ENCODE measurements at places on chromosomes 1 and 21. TPM values are rescaled to one million over a fixed set of nuclear protein-coding genes. Genes with fewer than 3 reads are reported as not detected.

Gene SV2A
- total RNA-seq: 0.17 TPM

Gene SLC1A7
- not detected for total RNA-seq

Gene CDC42
- 143 TPM for total RNA-seq

Gene CYP4A11
- not detected for total RNA-seq

Gene KISS1
- total RNA-seq: 0.85 TPM

Gene CD34
- not detected for total RNA-seq

Gene RASSF5
- total RNA-seq: 1.1 TPM

Gene SDE2
- 8.7 TPM for total RNA-seq

Gene S100A3
- 114 TPM for total RNA-seq

Gene ACAP3
- total RNA-seq: 16.8 TPM

Gene OR2L13
- not detected for total RNA-seq

Gene TRIM63
- 1.4 TPM for total RNA-seq

Gene OR2L2
- not detected for total RNA-seq

Gene SLC9C2
- not detected for total RNA-seq

Gene FAM20B
- total RNA-seq: 19.6 TPM

Gene AIM2
- total RNA-seq: not detected

Gene SOX13
- 16.4 TPM for total RNA-seq

Gene TRIM46
- 2.4 TPM for total RNA-seq

Gene CCDC185
- not detected for total RNA-seq

Gene FMN2
- 4.2 TPM for total RNA-seq

Gene OR10K2
- not detected for total RNA-seq

Gene BROX
- total RNA-seq: 19.3 TPM

Gene SLC30A2
- total RNA-seq: 0.40 TPM

Gene GJB3
- total RNA-seq: 15.0 TPM

Gene ADAMTS5
- total RNA-seq: not detected

Gene COL11A1
- total RNA-seq: 1.6 TPM

Gene SPAG17
- not detected for total RNA-seq

Gene CNIH3
- 0.59 TPM for total RNA-seq

Gene SPRR2D
- total RNA-seq: not detected

Gene AMY1A
- not detected for total RNA-seq

Gene ADSS2
- 44.2 TPM for total RNA-seq

Gene ZBTB18
- 3.8 TPM for total RNA-seq

All from A549 treated with Mapracorat at 1 μM for 4 hours (cell line).